D341Med (cell line): ENCODE measurements at places on chromosomes 3 and 15.

DNA sequence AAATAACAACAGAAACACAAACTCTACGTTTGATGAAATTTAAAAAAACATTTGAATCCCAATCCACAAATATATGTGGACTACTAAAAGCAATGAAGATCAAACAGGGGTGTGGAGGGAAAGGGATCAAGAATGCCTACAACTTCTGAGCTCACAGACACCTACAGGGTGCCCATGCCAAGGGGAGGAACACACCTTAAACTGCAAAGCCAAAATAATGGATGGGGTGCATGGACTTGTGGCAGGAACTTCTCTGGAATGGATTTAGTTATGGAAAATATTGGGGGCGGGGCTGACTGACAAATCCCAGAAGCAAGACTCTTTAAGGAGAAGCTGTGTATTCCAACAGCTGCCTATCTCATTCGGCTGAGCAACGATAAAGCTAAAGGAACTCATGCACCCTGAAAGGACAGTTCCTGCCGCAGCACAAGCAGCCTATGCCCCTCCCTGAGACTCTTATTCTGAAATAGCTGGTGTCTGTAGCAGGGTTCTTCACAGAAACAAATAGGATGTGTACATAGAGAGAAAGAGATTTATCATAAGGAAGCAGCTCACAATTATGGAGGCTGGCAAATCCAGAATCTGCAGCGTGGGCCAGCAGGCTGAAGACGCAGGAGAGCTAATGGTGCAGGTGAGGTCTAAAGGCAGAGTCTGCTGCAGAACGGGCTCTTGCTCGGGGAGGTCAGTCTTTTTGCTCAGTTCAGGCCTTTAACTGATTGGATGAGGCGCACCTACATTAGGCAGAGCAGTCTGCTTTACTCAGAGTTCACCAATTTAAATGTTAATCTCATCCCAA lies 24.5 kb upstream of the PLA2G4D start:
- no peak for DNase-seq

DNA sequence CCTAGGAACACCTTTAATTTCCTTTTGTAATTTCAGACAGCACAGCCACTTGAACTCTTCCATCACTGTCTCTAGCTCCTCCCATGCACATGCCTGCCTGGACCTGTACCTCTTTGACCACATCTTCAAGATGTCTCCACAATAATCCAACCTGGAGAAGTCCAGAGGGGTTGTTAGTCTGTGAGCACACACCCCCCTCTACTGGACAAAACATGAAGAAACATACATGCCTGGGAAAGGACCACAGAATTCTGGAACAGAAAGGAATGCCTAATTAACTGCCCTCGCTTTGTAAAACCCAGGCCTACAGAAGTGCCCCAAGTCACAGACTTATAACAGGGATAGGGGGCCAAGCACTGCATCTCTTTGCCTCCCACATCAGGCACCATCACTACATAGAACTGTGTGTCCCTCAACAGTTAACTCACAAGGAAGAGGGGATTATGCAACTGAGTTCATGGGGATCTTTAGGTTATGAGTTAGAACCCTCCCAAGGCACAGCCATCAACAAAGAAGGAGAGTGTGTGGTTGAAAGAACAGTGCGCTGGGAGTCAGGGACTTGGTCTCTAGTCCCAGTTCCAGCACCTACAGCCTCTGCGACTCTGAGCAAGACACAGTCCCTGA lies 61.7 kb downstream of the FMN1 start:
- DNase-seq: peak; percentile 57

- no peak for DNase-seq
Observed at GRCh38 chr3:43330981-43331380, 44.6 kb downstream of the SNRK start.

GRCh38 chr3:7728566-7729519 lies 772.8 kb upstream of the LMCD1 start:
- no peak for DNase-seq

- DNase-seq: no peak
Observed at GRCh38 chr3:57141719-57142410, 23.3 kb downstream of the IL17RD start.

DNA sequence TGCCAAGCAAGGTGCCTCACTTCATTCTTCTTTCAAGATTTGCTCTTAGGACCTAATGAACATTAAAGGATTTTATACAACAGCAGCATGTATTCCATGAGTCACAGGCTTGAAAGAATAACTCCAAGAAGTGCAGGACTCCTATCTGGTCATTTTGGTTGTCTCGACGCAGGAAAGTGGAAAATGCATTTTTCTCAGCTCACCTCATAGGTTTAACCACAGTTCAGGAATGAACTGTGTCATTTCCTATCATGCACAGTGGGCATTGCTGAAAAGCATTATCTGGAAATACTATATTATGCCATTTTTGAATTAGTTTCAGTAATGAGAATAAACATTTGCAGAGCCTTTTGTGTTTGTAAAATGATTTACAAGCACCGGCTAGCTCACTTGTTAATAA lies 98.7 kb upstream of the BFSP2 start:
- DNase-seq: no peak

- DNase-seq: no peak
Observed at GRCh38 chr3:188854772-188855149, 317.0 kb upstream of the TPRG1 start.

DNA sequence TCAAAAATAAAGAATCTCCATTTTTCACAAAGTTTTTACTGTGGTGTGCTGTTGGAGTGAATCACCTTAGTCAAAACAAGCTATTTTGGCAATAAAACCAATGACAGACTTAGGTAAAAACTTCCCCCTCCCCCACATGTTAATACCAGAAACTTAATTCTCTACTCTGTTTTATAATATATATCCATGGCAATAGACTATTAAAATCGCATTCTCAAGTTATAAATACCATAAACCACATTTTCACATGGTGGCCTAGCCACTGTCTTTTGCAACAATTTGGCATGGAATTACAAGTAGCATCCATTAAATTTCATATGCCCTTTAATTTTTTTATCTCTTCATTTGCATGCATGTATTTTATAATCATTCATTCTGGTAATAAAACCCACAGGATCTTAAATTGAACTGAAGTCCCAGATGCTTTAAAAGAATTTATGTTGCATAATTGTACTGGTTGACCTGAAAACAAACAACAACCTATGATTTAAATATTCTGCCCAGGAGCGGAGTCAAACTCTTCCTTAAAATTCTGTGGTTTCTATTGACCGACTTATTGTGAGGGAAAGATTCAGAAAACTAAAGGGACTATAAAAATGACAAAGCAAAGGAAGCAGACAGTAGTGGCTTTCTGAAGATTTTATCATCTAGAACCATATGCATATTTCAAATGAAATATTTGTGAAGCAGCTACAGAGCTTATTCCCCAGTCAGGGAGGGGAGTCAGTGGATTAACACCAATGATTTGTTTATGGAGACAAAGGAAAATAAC lies 229.0 kb upstream of the TBL1XR1 start:
- DNase-seq: no peak

DNA sequence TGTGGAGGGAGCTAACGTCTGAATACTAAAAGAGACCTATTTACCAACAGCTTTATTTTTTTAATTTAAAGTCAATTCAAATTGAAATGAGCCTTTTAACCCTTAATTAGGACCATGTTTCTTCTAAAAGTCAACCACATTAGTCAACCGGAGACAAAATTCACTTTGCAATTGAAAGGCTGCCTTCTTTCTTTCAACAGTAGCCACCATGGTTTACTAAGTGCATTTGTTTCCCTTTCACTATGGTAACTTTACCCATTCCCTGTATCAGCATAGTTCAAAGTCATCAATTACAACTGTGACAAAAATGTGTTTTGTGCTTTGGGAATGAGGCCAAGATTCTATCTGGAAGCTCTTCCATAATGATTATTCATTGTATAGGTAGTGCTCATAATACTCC lies 225.4 kb downstream of the EPHA3 start:
- DNase-seq: no peak

DNA sequence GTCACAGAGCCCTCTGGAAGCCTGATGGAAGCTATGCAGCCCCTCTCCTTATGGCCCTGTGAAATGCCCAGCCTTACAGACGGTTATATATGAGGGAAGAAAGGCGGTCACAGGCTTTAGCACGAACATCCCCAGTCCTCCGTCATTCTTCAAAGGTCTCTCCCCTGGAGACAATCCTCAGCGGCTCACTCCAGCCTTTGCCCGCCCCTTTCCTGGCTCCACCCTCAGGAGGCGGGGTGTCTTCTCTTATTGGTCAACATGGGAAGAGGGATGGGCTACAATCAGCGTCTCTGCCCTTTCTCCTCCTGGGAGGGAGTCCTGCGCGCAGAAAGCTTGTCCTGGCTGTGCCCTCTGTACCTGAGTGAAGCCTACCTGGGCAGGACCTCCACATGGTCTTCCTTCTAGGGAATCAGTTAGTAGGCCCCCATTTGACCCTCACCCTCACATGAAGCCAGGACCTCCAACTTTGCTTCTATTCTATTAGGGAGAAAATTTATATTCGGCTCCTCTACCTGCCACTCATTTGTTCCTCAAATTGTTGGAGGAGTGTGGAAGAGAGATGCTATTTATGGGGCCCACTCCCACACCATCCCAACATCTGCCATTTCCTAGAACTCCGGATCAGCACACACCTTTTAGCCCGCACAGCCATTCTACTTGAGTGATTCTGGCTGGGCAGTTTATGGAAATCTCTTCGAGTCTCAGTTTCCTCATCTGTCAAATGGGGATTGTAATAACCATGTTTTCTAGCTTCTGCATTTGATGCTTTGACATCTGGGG lies 112.9 kb upstream of the SLC6A11 start:
- peak; percentile 75 for DNase-seq

DNA sequence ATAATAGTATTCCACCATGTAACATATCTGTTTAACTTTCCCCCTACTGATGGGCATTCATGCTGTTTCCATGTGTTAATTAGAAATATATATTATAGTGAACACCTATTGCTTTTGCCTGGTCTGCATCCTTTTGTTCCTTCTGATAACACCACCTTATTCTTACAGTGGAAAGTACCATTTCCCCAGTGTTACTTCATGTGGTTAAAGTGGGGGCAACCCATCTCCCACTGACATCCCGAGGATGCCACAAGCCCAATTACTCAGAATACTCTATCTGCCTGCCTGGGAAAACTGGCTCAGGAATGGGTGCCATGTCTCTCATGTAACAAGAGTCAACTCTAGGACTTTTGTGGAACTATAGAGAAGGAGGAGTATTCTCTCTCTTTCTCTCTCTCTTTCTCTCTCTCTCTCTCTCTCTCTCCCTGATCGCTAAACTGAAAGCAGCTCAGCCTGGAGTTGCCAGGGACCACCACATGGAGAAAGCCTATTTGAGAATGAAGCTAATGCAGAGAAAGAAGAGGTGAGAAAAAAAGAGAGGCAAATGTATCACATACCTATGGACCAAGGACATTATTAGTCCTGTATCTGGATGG lies 66.4 kb upstream of the PPIB start:
- DNase-seq: no peak

GRCh38 chr3:95905182-95905581 lies 909.2 kb upstream of the EPHA6 start:
- DNase-seq: no peak

DNA sequence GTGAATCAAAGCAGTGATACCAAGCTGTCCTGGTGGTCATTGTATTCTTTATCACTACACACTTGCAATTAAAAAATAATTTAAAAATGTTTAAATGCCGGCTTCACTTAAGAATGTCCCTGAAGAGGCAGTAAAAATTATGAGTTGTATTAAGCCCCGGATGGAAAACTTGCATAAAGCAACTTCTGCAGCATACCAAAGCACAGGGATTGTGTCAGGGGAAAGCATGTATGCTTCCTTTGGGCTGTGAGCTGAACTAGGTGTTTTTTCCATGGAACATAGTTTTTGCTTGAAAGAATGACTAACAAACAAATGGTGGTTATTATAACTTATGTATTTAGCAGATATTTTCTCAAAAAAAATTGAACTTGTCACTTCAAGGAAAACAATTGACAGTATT lies 143.1 kb downstream of the ARNT2 start:
- DNase-seq: no peak

DNA sequence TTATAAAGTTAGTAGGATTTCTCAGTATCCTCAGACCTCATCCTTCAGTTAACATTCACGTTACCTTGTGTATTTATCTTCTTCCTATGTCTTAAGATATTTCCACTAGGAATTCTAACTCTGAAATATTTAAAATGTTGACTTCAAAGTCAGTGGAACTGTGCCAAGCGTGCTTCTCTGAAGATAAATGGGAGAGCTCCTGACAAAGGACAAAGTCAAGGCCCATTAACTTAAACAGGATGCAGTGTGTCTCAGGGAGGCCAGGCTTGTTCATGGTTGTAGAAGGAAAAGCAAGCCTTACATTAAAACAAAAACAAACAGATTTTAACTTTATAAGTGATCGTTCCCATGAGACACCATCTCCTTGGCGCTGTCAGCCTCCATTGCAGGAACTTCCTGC lies 41.5 kb downstream of the ABHD17C start:
- DNase-seq: no peak

- no peak for DNase-seq
Observed at GRCh38 chr15:67778968-67779548, 46.3 kb upstream of the SKOR1 start.

GRCh38 chr3:4380013-4380412 lies 76.8 kb downstream of the SETMAR start:
- DNase-seq: no peak

DNA sequence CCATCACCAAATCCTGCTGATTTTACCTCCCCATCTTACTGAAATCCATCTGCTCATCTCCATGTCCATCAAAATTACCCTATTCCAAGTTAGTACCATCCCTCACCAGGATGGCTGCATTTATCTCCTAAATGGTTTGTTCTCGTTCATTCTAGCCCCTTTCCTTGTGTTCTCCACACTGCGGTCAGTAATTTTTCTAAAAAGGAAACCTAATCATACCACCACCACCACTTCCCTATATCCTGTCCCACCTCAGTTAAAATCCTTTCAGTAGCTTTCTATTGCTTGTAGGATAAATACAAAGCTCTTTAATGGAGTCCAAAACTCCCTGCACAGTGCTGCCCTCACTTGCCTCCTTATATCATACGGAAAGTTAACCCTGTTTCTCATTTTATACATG lies 51.1 kb downstream of the UACA start:
- DNase-seq: no peak

DNA sequence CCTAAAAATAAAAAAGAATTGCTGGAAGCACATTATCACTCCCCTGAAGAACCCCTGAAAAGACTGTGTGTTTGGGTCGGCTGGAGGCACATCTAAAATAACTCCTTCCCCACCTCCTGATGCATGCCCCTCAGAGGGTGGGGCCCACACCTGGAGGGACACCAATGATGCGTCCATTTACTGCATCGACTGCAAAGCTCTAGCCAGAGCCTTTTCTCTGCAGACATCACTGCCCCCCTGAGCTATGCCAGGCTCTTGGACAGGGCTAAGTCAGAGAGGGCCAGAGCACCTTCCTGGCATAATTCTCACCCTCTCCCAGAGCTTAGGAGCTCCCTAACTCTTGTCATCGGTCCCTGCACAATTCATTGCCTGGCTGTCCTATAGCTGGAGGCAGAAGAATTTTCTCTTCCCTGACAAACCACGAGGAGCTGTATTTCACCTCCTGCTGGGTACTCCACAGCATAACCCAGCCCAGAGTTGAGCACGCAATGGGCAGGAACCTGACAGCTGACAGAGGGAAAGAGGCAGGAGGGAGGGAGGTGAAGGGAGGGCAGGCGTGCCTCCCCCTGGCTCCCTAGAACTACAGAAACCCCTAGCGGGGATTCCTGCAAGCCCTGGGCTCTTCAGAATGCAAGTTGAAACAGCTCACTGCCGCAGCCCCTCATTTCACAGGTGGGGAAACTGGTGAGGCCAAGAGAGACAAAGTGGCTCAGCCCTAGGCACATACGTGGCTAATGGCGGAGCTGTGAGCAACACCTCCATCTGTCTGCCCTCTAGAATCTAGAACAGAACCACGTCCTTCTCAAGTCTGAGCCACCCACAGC lies 46.6 kb downstream of the XXYLT1 start:
- peak; percentile 30 for DNase-seq
